IPS-NIHi11 (cell line): ENCODE measurements at places on chromosomes 16 and 17.

DNA sequence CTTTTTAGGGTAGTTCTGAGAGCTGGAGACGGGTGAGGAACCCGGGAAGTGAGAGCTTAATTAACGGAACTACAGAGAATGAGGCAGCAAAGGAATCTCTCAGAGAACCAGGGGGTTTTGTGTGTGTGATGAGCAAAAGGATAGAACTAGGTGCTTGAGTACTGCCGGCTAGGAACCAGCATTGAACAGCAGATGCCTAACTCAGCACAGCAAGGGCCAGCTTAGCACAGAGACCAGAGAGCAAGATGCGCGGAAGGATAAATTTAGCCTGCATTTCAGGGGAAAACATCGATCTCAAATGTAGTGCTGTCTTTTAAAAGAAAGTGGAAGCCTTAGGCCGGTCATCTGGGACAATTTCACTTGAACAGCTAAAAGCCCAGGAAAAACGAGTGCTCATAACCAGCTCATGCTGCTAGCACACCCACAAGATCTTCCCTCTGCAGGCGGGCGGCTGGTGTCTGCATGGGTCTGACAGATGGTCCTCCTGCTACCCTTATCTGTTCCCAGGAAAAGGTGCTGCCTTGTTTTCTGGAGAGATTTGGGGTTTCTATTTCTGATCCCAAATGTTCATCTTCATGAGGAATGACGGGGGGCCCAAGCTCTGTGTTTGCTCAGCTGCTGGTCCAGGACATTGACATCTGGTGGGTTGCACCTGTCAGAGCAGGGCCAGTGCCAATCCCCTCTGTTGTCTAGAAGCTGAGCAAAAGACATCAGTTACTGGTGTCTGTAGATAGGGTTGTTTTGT is 103.9 kb downstream of the SOCS1 start:
- no peak for DNase-seq

DNA sequence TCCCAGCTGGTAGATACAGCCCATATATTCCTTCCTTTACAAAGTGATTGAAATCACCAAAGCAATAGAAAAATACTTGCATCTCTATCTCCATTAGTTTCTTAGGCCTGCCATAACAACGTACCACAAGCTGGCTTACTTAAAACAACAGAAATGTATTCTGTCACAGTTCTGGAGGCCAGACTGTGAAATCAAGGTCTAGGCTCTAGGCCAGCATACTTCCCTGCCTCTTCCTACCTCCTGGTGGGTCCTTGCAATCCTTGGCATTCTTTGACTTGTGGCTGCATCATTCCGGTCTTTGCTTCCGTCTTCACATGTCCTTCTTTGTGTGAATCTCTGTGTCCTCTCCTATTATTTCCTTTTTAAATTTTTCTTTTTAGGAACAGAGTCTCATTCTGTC is 62.5 kb downstream of the ERCC4 start:
- DNase-seq: no peak

DNA sequence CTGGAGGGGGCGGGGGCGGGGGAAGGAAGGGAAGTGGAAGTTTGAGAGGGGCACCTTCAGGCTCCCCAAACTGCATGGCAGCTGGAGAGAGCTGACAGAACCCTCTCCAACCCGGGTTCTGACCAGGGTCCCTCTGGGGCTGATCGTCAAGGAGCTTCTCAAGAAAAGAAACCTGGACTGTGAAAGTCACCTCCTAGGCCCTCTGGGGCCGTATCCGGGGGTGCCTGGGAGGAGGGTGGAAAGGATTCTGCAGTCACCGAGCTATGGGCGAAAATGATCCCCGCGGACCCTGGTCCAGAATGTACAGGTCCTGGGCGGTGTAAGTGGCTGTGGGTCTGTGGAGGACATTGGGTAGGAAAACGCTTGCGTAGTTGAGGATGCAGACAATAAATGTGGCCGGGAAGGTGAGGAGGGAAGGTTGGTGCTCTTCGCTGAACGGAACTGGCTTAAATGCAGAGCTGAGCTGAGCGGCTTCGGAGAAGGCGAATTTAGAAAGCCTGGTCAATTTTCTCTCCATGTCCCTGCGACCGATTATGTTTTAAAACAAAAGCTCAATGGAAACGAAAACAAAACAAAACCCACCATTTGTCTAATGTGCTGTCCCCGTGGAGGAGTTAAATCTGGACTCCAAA is 3.6 kb upstream of the LHX1 start:
- DNase-seq: no peak

- peak; percentile 85 for DNase-seq
Measured at GRCh38 chr17:75652934-75653549, 13.9 kb downstream of the RECQL5 start.

GRCh38 chr17:44069974-44070454 is 521 bp upstream of the G6PC3 start:
- peak; percentile 34 for DNase-seq

- no peak for DNase-seq
Measured at GRCh38 chr17:12756786-12757185, 32.5 kb upstream of the ARHGAP44 start.

GRCh38 chr17:37194208-37194607 is 181.6 kb upstream of the C17orf78 start:
- DNase-seq: peak; percentile 11

DNA sequence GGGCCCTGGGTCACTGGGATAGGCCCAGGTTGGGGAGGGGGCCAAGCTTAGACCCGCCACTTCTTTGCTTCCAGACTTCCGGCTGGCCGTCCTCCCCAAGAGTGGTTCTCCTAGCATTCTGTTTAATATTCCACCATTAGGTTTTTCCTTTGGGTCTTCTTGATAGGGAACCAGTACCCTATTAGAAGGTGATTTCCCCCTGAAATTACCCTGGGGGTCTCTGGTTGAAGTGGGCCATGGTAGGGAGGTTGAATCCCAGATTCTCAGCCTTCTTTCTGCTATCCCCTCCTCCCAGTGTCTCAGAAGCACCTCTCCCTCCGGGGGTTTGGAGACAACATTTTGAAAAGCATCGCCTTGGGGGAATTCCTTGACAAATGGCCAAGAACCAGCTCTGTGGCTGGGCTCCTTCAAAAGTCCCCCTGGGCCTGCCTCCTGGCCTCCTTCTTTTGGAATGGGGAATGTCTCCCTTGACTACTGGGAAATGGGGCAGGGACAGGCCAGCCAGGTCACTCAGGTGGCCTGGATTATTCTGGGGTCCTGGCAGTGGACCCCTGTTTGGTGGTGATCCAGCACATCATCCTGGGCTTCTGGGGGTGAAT is 5.7 kb downstream of the LASP1 start:
- DNase-seq: no peak

DNA sequence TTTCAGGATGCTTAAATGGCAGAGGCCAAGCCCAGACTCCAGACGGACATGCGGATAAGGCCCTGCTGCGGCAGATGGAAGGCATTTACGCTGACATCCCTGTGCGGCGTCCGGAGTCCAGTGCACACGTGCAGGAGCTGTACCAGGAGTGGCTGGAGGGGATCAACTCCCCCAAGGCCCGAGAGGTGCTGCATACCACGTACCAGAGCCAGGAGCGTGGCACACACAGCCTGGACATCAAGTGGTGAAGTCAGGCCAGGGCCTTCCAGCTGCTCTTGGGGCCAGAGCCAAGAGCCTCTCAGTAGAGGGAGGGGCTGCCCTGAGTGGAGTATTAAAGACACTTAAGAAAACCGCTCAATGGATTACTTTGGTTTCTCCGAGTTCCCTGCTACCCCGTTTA is 29.4 kb downstream of the NARF start:
- DNase-seq: no peak

DNA sequence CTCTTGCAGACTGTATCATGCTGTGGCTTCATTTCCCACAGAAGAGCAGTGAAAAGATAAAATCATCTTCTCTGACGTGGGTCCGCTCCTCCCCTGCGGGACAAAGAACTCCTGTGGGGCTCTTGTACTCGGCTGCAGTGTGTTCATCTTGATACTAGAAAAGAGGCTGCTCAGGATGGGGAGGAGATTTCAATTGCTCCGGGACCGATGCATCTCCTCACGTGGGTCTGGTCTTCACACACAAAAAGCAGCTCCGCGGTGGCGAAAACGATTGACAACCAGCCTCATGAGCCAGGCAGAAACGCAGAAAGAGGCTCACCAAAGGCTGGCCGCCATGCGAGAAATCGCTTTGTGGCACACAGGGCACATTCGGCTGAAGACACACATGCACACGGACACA is 14.4 kb upstream of the KCNJ18 start:
- no peak for DNase-seq

GRCh38 chr16:68081861-68082628 is 3.1 kb upstream of the NFATC3 start:
- DNase-seq: no peak

DNA sequence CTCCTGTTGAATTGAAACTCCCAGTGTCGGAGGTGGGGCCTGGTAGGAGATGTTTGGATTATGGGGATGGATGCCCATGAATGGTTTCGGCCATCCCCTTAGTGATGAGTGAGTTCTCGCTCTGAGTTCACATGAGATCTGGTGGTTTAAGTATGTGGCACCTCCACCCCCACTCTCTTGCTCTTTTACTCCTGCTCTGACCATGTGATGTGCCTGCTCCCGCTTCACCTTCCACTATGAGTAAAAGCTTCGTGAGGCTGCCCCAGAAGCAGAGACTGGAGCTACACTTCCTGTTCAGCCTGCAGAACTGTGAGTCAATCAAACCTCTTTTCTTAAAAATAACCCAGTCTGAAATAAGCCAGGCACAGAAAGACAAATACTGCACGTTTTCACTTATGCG is 512.4 kb downstream of the HS3ST4 start:
- no peak for DNase-seq

- DNase-seq: no peak
Measured at GRCh38 chr17:66192378-66192687, 400 bp upstream of the CEP112 start.

DNA sequence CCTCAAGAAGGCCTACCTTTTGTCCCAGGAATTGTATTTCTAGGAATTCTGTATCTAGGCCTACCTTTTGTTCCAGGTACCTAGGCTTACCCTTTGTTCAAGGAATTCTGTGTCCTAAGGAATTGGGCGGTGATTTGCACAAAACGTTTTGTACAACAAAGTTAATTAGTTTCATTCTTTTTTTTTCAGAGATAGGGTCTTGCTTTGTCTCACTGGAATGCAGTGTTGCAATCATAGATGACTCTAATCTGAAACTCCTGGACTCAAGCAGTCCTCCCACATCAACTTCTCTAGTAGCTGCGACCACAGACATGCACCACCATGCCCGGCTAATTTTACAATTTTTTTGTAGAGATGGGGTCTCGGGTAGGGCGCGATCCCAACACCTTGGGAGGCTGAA is 7.0 kb downstream of the CDR2L start:
- no peak for DNase-seq

- DNase-seq: no peak
Measured at GRCh38 chr17:28404007-28404406, 2.0 kb downstream of the SLC46A1 start.

- DNase-seq: no peak
Measured at GRCh38 chr16:85010446-85010930, 847 bp downstream of the ZDHHC7 start.

DNA sequence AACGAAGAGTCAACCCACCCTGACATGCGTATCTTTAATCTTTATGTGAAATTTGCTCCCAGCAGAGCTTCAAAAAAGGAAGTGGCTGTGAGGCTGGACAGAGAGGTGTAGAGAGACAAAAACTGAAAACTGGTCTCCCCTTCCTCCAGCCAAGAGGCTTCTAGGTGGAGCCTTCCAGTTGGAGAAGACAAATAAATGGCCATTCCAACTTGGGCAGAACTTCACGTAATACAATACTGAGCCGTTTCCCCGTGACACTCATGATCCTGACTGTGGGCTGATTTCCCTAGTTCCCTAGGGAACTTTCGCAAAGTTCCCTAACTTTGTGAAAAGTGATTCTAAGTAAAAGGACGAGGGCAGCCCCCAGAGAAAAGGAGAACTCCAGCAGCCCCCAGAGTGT is 78.8 kb downstream of the ZFHX3 start:
- DNase-seq: no peak

DNA sequence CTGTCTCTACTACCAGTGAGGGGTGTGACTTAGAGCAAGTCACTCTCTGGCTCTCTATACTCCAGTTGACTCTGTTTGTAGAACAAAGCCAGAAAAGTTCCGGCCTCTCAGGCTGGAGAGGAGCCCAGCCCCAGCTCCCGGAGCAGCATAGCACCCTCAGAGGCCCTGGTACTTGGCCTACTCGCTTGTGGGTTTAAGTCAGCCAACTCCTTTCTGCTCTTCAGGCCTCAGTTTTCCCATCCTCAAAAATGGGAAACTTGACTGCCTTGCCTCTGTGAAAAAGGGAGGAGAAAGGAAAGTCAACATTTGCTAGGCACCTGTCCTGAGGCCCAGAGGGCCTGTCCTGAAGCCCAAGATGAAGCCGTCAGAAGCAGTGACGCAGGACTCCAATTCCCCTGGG is 1.1 kb downstream of the CHST6 start:
- no peak for DNase-seq

GRCh38 chr17:80786470-80786869 is 205.2 kb upstream of the CHMP6 start:
- DNase-seq: peak; percentile 42

GRCh38 chr16:67268136-67268579 is 11.2 kb upstream of the PLEKHG4 start:
- no peak for DNase-seq

DNA sequence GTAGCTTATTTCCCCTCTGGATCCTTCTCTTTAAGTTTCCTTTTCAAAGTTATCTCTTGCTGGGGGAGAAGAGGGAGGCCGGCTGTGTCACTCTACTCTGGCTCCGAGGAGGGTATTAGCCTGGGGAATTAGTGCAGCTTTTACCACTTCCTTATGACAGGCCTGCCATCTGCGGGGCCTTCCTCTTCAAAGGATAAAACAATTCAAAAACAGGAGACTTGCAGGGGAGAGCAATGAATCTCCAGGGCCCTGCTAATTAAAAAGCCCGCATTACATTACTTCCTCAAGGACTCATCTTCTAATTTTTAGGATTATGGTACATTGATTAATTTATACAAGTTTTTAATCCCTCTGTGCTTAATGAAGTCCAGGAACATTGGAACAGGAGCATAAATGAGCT is 190.9 kb upstream of the CDH5 start:
- no peak for DNase-seq

- no peak for DNase-seq
Measured at GRCh38 chr17:3980381-3981014, 16.3 kb upstream of the ATP2A3 start.

- no peak for DNase-seq
Measured at GRCh38 chr17:18157354-18157985, 26.2 kb upstream of the ALKBH5 start.

GRCh38 chr16:56102906-56103305 is 88.4 kb upstream of the GNAO1 start:
- DNase-seq: no peak

- no peak for DNase-seq
Measured at GRCh38 chr17:72631568-72631948, 460.9 kb downstream of the SLC39A11 start.

GRCh38 chr17:10119203-10120108 is 79.0 kb downstream of the GAS7 start:
- peak; percentile 42 for DNase-seq

GRCh38 chr16:70754851-70755600 is 45.9 kb downstream of the VAC14 start:
- no peak for DNase-seq

- no peak for DNase-seq
Measured at GRCh38 chr16:62033065-62033464, 3.2 kb downstream of the CDH8 start.
